COLO829 (cell line): ENCODE measurements at places on chromosomes 7 and 10.

- DNase-seq, result no peak
Observed at GRCh38 chr7:33539659-33540400, 365.5 kb upstream of the BMPER start.

- DNase-seq, result no peak
Observed at GRCh38 chr7:30379131-30379530, 94.7 kb downstream of the ZNRF2 start.

GRCh38 chr10:122249303-122249850 lies 21.7 kb upstream of the BTBD16 start:
- DNase-seq, result no peak

- no peak for DNase-seq
Observed at GRCh38 chr7:66771795-66772194, 31.3 kb downstream of the RABGEF1 start.

- no peak for DNase-seq
Observed at GRCh38 chr10:132300582-132300981, 7.2 kb downstream of the STK32C start.

DNA sequence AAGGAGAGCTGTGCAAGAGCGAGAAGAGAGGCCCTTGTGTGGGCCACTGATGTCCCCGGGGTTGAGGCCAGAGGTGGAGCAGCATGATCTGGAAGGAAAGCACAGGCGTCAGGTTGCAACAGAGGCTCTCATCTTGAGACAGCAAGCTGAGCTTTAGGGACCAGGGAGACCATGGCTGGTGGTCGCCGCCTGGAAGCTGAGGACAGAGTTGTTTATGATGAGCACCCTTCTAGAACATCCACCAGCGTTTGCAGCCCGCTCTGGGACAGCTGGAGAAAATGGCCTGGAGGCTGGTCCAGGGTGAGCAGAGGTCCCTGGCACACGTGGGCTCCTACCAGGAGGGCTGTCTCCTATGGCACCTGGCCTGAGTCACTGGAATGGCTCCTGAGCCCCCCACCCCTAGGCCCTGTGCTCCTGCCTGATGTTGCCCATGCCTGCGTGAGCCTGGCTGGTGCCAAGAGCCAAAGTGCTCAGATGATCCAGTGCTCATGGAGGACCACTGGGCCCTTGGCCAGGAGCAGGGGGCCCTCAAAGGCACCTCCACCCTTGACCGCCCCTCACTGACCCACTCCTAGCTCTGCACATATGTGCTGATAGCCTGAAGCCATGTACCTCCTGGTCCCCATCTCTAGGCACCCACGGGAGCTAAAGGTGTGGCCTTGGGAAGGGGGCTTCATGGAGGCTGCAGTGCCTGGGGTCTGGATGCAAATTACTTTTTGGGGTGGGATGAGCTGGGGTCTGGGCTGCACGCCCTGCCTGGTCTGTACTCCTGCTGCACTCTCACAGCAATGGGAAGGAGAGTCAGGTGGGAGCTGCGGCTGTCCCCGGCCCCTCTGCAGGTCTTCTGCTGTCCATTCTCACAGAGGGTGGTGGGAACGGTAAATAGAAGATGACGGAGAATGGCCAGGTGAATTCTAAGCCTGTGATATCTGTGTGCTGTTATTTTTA lies 40.1 kb upstream of the RET start:
- DNase-seq, result no peak

GRCh38 chr7:134376693-134377092 lies 60.0 kb upstream of the SLC35B4 start:
- DNase-seq, result no peak

DNA sequence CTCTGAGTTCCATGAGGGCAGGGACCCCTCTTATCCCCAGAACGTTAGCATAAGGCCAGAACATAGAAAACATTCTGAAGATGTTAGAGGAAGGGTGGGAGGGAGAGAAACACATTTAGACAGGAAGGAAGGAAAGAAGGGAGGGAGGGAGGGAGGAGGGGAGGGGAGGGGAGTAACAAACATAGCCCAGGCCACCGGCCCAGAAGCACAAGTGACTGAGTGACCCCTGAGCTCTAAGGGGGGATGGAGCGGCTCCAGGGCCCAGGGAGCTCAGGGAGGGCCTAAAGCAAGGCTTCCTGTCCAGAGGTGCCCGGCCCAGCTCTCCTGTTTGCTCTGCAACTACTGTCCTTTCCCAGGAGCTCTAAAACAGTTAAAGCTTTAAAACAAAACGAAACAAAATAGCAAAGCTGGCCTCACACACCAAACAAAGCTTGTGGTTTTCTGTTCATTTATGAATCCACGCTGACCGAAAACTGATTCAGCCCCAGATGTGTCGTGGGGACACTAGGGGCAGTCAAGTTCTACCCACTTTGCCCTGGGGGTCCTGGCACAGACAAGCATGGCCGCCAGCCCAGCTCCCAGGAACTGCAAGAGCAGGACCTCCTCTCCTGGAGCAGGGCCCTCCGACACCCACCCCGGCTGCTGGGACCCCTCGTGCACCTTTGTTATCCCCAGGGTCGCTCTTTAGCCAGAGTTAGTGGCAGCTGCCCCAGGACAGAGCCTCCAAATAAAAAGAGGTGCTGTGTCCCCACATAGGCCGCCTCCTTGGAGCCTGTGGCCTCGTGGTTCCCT lies 496.2 kb upstream of the FOXK1 start:
- DNase-seq, result no peak

- no peak for DNase-seq
Observed at GRCh38 chr7:95004618-95005247, 97.3 kb downstream of the PPP1R9A start.

GRCh38 chr10:98446151-98446660 lies 529 bp downstream of the HPS1 start:
- no peak for DNase-seq

DNA sequence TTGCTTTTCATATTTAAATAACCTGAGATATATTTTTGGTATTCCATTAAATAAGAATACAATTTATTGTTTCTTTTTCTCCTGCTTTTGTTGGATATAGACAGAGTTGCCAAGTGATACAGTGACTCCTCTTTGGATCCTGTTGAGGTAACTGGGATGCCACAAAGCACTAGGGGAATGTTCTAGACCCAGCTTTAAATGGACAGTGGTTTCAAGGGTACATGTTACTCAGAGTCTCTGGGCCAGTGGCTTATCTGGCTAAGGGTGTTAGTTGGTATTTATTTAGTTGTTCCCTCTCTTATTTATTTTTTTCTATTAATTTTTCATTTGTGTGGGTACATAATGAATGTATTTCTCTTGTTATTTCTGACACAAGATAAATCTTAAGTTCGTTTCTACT lies 9.1 kb downstream of the GBF1 start:
- DNase-seq, result no peak

DNA sequence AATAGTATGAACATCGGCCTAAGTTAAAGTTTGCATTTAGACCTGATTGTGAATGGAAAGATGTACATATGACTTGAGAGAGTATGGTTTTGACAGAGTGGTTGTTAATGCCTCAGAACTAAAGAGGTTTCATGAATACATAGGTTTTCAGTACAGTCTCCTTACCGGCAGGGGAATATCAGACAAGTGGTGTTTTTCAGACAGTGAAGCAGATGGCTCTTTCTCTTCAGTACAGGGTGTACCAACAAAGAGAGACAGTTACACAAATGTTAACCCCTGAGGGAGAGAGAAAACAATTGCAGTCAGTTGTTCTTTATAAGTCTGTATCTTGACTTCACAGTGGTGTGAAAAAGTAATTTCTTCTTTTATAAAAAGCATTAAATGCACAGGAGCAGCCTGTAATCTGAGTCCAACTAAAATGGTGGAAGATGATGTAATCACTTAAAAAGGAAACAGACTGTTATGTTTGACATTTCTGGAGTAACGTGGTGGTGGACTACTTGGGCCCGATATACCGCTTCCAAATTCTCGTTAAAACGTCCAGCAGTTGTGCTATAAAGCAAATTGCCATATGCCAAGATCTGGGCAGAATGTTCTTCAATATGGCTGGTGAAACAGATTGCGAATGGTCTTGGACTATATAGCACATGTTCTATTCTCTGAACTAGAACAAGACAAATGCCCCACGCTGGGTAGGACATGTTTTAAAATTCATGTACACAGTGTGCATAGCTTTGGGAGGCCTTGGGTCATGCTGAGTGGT lies 69.2 kb downstream of the SDK1 start:
- no peak for DNase-seq

DNA sequence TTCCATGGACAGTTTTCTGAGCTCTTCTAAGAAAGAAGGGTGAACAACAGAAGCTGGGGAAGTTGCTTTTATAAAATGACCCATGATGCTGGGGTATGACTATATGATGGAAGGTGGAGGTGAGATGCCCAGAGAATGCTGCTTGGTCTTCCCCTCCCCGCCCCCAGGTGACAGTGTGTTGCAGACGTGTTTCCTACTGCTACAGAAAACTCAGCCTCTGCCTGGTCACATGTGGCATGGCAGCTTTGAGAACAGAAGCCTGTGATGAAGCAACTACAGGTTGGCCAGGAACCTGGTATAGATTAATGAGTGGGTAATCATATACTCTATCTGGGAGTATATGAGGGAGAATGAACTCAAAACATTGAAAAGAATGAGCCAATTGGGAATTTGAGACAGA lies 67.1 kb downstream of the MTURN start:
- DNase-seq, result no peak

DNA sequence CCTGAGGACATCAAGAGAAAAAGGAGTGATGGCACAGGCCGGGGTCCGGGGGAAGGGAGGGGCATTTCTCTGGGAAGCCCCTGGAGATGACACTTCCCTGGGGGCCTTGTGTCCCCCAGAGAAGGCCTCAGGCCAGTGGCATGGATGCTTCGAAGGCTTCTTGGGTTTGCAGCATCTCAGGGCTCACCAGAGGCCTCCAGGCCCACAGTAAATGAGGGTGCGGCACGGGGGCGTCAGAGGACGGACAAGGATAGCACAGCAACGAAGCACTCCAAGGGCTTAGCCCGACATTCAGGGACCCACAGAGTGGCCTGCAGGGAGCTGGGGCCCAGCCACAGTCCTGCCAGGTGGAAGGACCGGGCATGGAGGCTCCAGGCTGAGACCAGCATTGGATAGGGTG lies 71.6 kb downstream of the ADARB2 start:
- DNase-seq, result no peak

GRCh38 chr7:16841681-16842080 lies 36.9 kb upstream of the AGR2 start:
- no peak for DNase-seq

DNA sequence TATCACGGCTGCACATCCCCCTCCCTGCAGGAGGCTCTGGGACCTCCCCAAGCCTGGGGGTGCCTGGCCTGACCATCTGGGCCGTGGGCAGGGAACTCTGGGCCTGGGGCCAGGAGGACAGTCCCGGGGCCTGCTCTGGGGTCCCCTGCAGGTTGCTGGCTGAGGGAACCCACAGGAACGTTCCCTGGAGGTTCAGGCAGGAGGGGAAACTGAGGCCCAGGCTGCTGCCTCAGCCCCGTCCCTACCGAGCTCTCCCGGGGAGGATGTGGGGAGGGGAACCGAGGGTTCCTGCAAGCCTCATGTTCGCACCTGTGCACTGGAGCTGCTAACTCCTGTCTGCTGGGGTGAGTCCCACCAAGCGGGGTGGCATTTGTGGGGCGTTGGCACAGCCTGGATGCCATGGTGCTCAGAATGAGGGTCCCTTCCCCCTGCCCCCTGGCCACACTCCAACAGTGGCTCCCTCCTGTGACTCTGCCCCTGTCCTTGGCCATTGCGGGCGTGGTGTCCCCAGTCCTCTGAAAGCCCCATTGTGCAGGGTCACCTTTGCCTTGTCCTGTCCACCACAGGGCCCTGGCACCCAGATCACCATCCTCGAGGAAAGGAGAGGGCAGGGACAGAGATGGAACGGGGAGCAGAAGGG lies 9.4 kb downstream of the ELFN1 start:
- no peak for DNase-seq

GRCh38 chr7:4797858-4798705 lies 22.7 kb downstream of the AP5Z1 start:
- peak; percentile 66 for DNase-seq

- no peak for DNase-seq
Observed at GRCh38 chr7:94763268-94763667, 107.3 kb upstream of the SGCE start.

GRCh38 chr7:54781134-54781920 lies 22.3 kb upstream of the SEC61G start:
- no peak for DNase-seq

GRCh38 chr7:28017372-28017771 lies 163.2 kb downstream of the JAZF1 start:
- DNase-seq, result peak; percentile 54

GRCh38 chr10:79269443-79269842 lies 77.8 kb upstream of the PPIF start:
- DNase-seq, result no peak

DNA sequence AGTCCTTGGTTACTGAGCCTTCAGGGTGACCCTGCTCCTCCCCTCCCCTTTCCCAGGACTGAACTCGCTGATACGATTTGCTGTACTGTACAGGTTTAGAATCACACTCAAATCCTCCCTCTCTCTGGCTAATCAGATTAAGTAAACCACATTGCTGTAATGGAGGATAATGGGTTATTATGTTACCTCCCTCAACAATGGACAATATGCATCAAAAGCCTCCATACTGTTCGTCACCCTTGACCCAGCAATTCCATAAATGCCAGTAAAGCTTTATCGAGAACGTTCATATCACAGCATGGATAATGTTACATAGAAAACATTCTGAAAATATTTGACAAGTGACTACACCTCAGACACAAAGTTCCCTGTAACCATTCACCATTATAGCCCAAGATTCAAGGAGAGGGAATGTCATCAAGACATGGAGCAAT lies 61.7 kb downstream of the FAM107B start:
- DNase-seq, result peak; percentile 56

GRCh38 chr7:116265881-116266280 lies 55.5 kb downstream of the TES start:
- DNase-seq, result no peak

- no peak for DNase-seq
Observed at GRCh38 chr7:128708235-128708634, 30.9 kb upstream of the CALU start.

GRCh38 chr7:44408596-44408995 lies 81.9 kb downstream of the NUDCD3 start:
- DNase-seq, result no peak

DNA sequence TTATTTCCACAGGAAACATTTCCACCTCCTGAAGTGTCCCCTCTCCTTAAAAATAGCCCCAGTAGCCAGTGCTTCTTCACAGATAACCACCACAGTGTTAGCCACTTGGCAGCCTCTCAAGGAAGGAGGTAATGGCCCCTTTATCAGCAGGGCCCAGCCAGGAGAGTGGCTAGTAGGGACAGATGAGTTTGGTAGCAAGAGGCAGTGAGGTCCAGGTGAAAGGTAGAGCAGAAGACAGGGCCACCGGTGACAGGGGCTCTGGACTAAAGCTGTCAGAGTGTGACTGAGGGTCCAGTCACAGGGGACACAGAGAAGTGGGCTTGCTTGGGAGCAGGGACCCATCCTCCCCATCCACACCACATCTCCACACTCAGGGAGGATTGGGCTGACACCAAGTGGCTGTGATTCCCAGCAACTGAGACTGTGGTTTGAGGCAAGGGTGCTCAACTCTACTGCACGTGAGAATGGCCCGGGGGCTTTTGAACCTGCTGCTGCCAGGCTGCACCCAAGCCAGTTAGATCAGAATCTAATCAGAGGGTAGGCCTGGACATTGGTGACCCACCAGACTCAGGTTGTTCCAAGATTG lies 52.2 kb downstream of the C10orf120 start:
- DNase-seq, result no peak

- DNase-seq, result no peak
Observed at GRCh38 chr10:33666686-33667480, 332.4 kb upstream of the NRP1 start.

GRCh38 chr7:35906191-35906908 lies 105.5 kb downstream of the SEPTIN7 start:
- peak; percentile 70 for DNase-seq
